ENCODE measurements at places on chromosomes 3 and 15.
A peak's percentile ranks its signal among the peaks of the same experiment; 100 is the strongest.

DNA sequence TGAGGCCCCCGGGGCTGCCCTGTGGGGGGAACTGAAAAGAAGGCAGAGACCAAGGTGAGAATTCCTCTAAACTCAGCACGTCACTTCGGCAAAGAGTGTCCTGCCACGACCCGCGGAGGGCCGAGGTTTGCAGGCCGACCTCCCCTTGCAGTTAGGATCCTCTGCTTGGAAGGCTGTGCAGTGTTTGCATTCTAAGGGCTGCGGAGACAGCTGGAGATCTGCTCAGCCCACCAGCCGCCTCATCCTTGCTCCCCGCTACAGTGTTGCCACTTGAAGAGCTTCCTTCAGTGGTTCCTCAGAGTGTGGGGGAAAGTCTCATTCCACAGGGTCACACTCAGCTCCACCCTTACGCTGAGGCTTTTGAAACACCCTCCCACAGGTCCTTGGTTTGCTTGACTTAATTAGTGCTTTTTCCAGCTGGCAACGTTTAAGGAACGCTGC, 10.8 kb downstream of the SLC51A start:
- no peak for DNase-seq

DNA sequence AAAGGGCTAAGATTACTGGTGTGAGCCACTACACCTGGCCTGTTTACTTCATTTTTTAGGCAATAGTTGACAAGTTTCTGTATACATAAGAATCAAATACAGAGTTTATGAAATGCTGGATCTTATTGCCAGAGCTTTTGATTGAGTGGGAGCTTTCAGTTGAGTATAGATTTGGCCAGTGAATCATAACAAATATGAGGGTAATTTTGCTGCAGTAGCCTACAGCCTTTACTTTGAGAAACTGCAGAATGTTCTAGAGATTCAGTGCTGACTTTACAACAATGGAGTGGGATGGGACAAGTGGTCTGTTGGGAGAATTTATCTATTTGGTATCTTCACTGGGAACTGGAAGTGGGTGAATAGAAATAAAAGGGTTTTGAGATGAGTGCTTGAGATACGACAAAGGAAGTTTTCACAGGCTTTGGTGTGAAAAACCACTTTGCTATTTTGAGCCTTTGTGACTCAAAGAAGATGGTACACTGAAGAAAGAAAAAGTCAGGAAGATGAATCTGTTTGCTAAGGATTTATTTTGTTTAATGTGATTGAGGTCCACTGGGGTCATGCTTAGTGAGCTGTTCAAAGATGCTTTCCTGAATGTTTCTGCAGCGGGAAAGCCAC, 227.8 kb downstream of the UBE2E2 start:
- DNase-seq: no peak

DNA sequence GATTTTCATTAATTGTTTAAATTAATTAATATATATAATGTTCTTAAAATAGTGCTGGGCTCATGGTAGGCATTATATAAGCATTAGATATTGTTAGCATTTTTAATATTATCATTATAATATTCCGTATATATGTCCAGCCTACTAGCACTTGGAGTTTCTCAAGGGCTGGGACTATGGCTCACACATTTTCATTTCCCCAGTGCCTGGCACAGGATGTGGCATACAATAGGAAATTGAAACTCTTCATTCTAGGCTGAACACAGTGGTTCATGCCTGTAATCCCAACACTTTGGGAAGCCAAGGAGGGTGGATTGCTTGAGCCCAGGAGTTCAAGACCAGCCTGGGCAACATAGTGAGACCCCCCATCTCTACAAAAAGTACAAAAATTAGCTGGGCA, 170.4 kb downstream of the RSL24D1 start:
- DNase-seq: no peak

GRCh38 chr3:120113128-120114116, 19.2 kb upstream of the GSK3B start:
- DNase-seq: peak; percentile 82

DNA sequence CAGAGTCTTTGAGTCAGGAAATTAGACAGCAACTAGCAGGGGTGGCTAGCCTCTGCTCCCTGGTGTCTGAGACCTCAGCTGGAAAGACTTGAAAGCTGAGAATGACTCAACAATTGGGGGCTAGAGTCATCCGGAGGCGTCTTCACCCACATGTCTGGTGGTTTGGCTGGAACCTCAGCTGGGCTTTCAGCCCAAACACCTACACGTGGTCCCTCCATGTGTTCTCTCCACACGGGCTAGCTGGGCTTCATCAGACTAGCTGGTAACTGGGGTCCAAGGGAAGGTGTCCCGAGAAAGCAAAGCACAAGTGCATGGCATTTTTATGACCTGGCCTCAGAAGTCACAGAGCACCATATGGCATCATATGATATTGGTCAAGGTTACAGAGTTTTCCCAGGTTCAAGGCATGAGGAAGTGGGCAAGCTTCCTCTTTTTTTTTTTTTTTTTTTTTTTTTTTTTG, 19.9 kb upstream of the ABHD2 start:
- DNase-seq: peak; percentile 96

GRCh38 chr15:91704343-91704742, 149.2 kb upstream of the SLCO3A1 start:
- DNase-seq: no peak

- DNase-seq: no peak
These were observed 17.5 kb downstream of the PLA2G4F start for GRCh38 chr15:42138968-42139386.
